ENCODE measurements at places on chromosomes 6 and 20.

- DNase-seq, result no peak
Measured at GRCh38 chr6:160180706-160181105, 59.1 kb downstream of the SLC22A1 start.

- DNase-seq, result no peak
Measured at GRCh38 chr20:51910321-51911050, 108.2 kb upstream of the SALL4 start.

- peak; percentile 46 for DNase-seq
Measured at GRCh38 chr20:49385465-49385864, 97.0 kb downstream of the KCNB1 start.

- DNase-seq, result no peak
Measured at GRCh38 chr6:26088344-26088743, 1.1 kb downstream of the HFE start.

DNA sequence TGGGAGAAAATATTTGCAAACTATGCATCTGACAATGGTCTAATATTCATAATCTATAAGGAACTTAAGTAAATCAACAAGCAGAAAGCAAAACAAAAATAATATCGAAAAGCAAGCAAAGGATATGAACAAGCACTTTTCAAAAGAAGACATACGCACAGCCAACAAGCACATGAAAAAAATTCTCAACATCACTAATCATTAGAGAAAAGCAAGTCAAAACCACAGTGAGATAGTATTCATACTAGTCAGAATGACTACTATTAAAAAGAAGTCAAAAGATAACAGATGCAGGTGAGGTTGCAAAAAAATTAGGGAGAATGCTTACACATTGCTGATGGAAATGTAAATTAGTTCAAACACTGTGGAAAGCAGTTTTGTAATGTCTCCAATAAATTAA lies 410.2 kb downstream of the MMUT start:
- no peak for DNase-seq

- no peak for DNase-seq
Measured at GRCh38 chr6:150037526-150038201, 12.3 kb upstream of the RAET1L start.

DNA sequence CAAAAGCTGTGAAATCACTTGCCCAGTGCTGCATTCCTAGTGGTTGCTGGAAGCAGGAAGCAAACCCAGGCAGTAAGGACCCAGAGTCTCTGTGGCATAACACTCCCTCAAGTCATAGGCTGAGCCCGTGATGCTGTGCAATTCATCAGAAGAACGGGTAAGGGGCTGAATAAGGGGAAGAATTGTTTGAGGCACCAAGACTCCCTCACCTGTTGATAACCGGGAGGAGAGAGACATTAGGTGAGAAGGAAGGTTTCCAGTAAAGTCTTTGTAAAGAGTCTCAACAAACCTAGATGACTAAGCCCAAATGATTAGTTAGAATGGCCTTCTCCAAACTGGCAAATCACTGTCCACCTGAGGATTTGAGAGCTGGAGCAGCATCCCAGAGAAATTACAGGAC lies 18.3 kb downstream of the ENPP3 start:
- DNase-seq, result no peak

DNA sequence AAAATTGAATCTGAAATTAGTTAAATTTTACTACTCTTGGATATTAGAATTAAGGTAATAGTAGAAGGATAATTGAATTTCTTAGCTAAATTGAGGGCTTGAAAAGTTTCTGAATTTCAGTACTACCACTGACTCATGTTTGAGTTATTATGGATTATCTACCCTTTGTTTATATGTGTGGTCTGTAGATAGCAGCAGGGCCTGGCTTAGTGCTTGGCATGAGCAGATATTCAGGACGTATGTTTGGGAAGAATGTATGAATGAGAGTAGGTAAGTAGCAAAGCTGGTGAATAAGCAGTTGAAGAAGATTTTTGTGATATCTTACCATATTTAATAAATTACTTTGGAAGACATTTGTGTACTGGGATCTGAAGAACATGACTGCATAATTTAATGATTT lies 152.7 kb downstream of the MACROD2 start:
- no peak for DNase-seq

DNA sequence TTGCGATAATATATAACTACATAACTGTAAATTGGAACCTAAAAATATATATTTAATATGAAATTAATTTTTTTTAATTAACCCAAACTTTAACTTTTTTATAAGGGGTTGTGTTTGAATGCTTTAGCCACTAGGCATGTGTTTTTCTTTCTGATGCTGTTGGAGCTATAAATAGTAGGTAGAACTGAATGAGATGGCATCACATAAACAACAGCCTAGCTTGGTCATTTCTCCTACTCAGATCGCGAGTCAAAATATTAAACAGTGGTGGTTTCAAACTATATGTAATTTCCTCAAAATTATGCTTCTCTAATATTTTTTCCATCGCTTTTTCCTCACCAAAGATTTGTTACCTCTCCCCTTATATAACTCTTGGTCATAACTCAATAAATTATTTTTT lies 243.2 kb downstream of the ARID1B start:
- no peak for DNase-seq

DNA sequence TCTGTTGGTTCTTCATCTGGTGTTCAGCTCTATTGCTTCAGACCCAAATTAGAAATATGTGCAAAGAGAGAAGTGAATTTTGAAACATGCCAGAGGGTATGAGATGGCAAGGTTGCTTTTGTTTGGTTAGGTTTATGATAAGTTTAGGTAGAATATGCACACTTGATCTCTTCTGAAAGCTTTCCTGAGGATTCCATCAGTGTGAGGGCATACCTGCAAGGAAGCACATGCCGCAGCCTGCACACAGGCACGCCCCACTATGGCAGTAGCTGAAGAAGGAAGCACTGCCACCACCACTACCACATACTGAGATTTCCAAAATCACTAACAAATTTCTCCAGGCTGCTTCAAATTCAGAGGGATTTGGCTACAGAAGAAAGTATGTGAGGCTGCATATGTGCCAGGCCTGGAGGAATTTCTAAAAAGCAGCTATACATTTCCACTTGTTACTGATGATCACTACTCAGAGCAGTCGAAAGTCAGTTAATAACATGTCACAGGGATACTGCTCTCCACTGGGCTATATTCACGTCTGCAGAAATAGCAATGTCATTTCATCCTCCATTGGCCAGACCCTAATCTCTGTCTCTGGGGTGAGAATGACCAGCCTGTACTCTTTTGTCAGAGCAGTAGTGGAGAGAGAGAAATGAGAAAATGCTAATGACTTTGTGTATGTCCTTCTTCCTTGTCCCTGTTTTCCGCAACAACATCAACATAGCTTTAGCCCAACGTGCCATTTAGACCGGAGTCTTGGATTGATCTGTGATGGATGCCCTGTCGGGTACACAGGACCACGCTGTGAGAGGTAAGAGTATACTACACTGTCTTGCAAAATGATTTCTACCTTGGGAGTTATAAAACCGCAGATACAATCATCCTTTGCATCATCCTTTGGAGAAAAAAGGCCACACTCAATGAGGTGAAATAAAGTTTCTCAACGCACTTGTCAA lies 396.7 kb downstream of the LAMA2 start:
- no peak for DNase-seq

GRCh38 chr6:149913085-149913484 lies 9.8 kb downstream of the RAET1G start:
- DNase-seq, result peak; percentile 37

GRCh38 chr20:62740286-62741141 lies 31.9 kb downstream of the NTSR1 start:
- peak; percentile 82 for DNase-seq

- no peak for DNase-seq
Measured at GRCh38 chr20:57440678-57441509, 49.7 kb downstream of the RBM38 start.

- DNase-seq, result no peak
Measured at GRCh38 chr6:118815495-118815894, 78.5 kb upstream of the ASF1A start.

- peak; percentile 91 for DNase-seq
Measured at GRCh38 chr20:36085686-36086267, 68.8 kb upstream of the EPB41L1 start.

- DNase-seq, result peak; percentile 97
Measured at GRCh38 chr6:31493875-31494694, 3.9 kb upstream of the MICB start.

All from K562 (cell line).